ENCODE measurements at places on chromosomes 16 and 17. TPM values are rescaled to one million over a fixed set of nuclear protein-coding genes. Genes with fewer than 3 reads are reported as not detected.

DNA sequence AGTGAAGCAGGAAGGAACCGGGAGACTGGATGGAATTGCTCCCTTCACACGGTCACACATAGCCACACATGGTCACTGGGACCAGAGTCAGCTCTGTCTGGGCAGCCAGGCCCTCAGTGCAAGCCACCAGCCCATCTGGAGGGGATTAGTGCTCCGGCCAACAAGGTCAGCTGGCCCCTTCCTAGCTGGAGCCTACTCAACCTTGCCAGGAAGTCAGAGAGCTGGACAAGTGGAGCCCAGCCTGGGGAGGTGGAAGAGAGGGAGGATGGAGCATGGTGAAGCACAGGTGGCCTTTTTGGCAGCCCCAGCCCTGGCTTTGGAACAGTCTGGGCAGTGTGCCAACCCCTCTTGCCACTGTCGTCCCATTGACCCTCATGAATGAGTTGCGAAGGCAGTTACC, 3.7 kb upstream of the CACNA1G start:
- no peak for DNase-seq
- peaks cover 24% of the 10 kb centered on the region for H3K27me3 ChIP-seq
- no peak overlapping the region for H3K4me3 ChIP-seq
- peaks cover 6% of the 10 kb centered on the region for H3K36me3 ChIP-seq
- H3K4me1 ChIP-seq, result peaks cover 16% of the 10 kb centered on the region

GRCh38 chr16:29712809-29713208, 33.0 kb downstream of the C16orf54 start:
- H3K36me3 ChIP-seq, result no peaks in the 10 kb centered on the region
- H3K27ac ChIP-seq, result no peak overlapping the region
- DNase-seq, result no peak
- H3K4me1 ChIP-seq, result peaks cover 8% of the 10 kb centered on the region
- peaks cover 12% of the 10 kb centered on the region for H3K27me3 ChIP-seq

GRCh38 chr17:929586-929985, 50.0 kb downstream of the NXN start:
- H3K36me3 ChIP-seq, result peaks cover 7% of the 10 kb centered on the region
- peaks cover 74% of the 10 kb centered on the region for H3K4me1 ChIP-seq
- no peak for DNase-seq
- no peaks in the 10 kb centered on the region for H3K27me3 ChIP-seq
- H3K4me3 ChIP-seq, result no peak overlapping the region

DNA sequence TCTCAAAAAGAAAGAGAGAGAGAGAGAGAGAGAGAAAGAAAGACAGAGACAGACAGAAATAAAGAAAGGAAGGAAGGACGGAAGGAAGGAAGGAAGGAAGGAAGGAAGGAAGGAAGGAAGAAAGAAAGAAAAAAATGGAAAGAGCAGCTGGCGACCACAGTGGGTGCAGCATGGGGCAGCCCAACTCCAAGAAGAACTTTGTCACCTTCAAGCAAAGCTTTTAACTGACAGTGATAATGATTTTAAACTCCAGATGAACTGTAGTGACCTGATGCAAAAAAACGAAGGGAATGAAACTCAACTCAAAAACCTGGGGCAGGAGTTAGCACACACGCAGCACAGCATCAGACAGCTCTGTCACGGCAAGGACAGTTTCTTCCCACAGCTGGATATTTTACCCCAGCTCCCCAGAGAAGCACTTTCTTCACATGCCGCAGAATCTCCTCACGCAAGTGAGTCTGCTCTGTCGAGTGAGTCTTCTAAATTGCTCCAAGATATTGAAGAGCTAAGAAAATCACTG, 5.0 kb upstream of the ARHGAP17 start:
- no peaks in the 10 kb centered on the region for H3K27me3 ChIP-seq
- H3K4me3 ChIP-seq, result no peak overlapping the region
- H3K27ac ChIP-seq, result no peak overlapping the region
- peaks cover 9% of the 10 kb centered on the region for H3K4me1 ChIP-seq
- no peaks in the 10 kb centered on the region for H3K36me3 ChIP-seq

The NDUFAF8 gene
- total RNA-seq, result 42.4 TPM
